Cerebellum (tissue), 4 donors: ENCODE measurements at places on chromosomes 3 and 15. TPM values are rescaled to one million over a fixed set of nuclear protein-coding genes. Genes with fewer than 3 reads are reported as not detected.

Gene CCR3
- total RNA-seq: not detected

Gene SENP8
- 3.0 TPM for total RNA-seq

GRCh38 chr15:35910227-35910626 is 364.3 kb upstream of the DPH6 start:
- no peak for DNase-seq

DNA sequence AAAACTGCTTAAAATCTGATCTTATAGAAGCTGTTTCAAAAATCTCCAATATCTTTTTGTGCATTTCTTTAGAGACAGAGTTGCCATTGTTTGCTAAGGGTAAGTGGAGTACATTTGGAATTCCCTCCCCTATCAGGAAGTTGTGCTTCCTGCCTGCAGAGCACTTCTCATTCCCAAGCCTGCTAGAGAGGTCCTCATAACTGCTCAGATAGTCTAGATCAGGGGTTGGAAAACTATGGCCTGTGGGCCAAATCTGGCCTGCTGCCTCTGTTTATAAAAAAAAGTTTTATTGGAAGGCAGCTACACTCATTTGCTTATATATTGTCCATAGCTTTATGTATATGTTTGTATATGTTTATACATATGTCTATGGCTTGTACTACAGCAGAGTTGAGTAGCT is 333.7 kb upstream of the PROK2 start:
- DNase-seq: no peak

- DNase-seq: no peak
Measured at GRCh38 chr15:29753506-29753905, 68.8 kb downstream of the TJP1 start.

- DNase-seq: no peak
Measured at GRCh38 chr3:2568156-2568555, 469.5 kb downstream of the CNTN4 start.

Gene MFN1
- 95.7 TPM for total RNA-seq

DNA sequence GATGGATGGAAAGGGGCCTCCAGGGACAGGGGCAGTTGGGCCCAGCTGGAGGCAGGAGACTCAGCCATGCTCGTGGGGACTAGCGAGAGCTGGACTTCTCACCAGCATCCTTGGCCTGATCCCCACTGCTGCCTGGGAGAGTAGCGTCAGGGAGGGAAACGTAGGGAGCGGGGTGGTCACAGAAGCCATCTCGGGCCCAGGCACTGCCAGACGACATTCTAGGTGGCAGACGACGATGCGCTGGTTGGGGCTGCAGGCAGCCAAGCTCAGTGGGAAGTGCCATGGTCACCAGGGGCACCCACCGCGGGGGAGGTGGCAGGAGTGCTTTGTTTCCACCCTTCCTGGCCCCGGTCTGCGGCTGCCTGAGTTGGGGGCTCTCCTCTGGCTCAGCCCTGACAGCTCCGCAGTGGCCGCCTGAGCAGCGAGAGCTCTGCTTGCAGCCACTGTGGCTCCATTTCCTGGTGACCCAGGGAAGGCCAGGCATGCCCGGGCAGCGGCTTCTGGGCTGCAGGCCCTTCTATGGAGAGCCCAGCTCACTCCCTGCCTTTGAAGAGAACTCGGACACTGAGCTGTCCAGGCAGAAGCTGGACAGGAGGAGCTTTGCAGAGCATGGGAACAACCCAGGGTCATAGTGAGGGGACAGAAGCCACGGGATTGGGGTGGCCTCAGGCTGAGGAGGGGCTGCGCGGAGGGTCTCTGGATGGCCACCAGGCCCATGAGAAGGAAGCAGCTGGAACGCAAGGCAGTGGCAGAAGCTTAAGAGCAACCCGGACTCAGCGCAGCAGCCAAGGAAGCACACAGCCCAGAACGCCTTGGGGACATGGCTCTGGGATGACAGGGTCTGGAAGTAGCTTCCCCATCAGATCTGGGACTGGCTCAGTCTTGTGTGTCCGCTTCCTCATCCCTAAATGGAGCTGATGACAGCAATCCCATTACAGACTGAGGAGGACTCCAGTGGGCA is 30.8 kb downstream of the KLHL25 start:
- DNase-seq: no peak

- no peak for DNase-seq
Measured at GRCh38 chr3:189529468-189529867, 101.7 kb upstream of the TP63 start.

Gene IL17RD
- total RNA-seq: 29.3 TPM

DNA sequence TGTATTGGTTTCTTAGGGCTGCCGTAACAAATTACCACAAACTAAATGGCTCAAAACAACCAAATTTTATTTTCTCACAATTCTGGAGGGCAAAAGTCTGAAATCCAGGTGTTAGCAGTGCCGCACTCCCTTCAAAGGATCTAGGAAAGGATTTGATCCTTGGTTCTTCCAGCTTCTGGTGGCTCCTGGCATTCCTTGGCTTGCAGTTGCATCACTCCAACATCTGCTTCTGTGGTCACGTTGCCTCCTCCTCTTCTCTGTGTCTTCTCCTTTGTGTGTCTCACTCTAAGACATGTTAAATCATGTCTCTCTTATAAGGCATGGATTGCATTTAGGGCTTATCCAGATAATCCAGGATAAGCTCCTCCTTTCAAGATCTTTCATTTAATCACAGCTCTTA is 262.2 kb downstream of the MEX3B start:
- no peak for DNase-seq

Gene XCR1
- not detected for total RNA-seq

Gene SEMA3F
- total RNA-seq: 8.2 TPM

DNA sequence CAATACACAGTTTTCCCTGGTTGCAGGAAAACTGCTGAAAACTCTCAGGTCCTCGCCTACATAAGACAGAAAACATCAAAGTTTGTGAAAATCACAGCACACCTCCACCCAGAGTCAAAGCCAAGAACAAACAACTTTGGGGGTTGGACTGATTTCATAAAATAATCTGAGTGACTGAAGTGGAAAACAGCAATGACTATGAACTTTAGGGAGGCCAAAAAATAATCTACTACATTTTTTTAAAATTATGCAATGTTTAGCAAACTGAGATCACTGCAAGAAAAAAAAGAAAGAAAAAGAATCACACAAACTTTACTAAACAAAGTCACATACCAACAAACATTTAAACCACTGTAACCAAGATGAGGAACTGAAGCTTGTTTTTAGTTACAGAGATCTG is 15.9 kb upstream of the FOXP1 start:
- no peak for DNase-seq

GRCh38 chr15:88797663-88798339 is 5.4 kb upstream of the ACAN start:
- DNase-seq: no peak

Gene WDR82
- 117 TPM for total RNA-seq

- no peak for DNase-seq
Measured at GRCh38 chr3:45628746-45629145, 34.2 kb downstream of the LIMD1 start.

Gene MAP1A
- total RNA-seq: 31.5 TPM

DNA sequence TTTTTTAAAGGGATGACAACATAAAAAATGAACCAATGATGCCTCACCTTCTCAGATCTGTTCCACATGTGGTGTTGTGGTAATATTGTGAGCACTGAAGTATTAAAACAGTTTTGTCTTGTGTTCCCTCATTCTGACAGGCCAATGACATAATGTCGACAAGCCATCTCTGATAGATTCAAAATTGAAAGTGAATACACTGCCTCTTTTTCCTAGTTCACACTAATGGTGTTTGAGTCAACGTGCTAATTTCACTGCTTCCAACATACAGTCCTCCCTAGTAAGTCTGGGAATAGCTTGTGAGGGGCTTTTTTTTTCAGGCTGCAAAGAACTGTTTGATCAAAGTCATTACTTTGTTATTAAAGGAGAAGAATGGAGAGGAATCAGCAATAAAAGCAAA is 82.8 kb downstream of the ROBO2 start:
- DNase-seq: no peak

Gene FEZF2
- 0.09 TPM for total RNA-seq

DNA sequence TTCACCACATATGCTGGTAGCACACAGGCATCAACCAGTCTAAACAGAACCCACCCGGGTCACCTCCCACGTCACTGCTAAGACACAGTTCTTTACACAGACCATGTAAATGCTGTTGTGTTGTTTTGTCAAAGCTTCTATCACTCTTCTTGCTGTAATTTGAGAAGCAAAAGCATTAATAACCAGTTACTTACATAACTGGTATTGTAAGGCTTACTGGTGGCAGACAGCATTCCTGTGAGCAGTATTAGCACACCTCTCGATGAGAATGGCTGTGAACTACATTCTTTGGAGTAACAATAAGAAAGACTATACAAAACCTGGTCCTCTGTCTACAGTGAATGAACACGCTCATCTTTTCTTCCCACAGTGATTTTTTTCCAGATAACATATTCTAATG is 479.2 kb downstream of the LPP start:
- no peak for DNase-seq

DNA sequence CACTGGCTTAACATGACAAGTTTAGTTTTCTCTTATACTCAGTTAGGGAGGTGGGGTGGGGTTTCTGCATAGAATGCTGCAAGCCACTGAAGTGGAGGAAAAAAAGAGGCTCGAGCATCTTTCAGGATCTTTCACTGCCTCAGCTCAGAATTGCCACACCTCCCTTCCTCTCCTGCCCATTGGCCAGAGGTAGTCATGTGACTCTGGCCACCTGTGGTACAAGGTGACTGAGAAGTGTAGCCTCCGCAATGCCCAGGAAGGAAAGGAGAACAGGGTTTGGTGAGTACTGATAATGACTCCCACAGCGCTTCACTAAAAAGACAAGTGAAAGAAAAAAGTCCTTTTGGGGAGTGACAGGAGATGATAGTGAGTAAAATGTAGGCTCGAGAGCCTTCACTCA is 124.3 kb upstream of the TRIM42 start:
- no peak for DNase-seq

Gene LINGO1
- total RNA-seq: 30.1 TPM

GRCh38 chr15:31476236-31476810 is 149.7 kb downstream of the KLF13 start:
- DNase-seq: no peak

Gene MCTP2
- 0.64 TPM for total RNA-seq

Gene GRM2
- 9.4 TPM for total RNA-seq

- no peak for DNase-seq
Measured at GRCh38 chr15:60017538-60018520, 13.7 kb downstream of the FOXB1 start.

GRCh38 chr15:43913026-43913780 is 86.4 kb downstream of the WDR76 start:
- no peak for DNase-seq

GRCh38 chr3:61674596-61674995 is 113.2 kb downstream of the PTPRG start:
- no peak for DNase-seq

DNA sequence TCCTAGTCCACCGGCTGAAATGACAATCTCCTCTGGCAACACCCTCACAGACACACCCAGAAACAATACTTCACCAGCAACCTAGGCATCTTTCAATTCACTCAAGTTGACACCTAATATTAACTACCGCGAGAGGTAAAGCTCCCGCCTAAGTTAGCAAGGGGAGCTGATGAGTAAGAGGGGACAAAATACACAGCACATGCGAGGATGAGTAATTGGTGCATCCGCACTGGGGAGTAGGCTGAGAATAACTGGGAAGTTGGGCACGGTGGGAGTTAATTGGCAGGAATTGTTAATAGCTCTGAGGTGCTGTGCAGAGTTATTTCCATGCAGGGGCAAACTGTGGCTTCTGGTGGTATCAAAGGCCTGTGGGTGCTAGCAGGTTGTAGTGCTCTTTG is 14.5 kb upstream of the PLD1 start:
- DNase-seq: no peak

GRCh38 chr3:105827959-105828358 is 40.9 kb downstream of the CBLB start:
- DNase-seq: no peak

DNA sequence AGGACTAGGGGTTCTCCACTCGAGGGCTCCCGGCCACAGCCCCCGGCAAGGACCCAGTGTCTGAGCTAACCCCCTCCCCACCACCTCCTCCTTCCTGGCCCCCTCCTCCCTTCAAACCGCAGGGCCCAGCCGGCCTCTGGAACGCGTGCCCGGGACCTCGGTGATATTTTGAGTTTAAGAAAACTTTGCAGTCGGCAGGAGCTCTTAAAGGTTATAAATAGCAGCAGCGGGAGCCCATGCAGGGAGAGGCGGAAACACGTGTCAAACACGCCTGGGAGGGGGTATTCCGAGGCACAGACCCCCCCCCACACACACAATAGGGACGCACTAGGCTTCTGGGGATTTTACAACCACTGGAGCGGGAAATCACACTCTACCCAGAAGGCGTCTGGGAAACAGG is 3.1 kb upstream of the PTH1R start:
- no peak for DNase-seq

DNA sequence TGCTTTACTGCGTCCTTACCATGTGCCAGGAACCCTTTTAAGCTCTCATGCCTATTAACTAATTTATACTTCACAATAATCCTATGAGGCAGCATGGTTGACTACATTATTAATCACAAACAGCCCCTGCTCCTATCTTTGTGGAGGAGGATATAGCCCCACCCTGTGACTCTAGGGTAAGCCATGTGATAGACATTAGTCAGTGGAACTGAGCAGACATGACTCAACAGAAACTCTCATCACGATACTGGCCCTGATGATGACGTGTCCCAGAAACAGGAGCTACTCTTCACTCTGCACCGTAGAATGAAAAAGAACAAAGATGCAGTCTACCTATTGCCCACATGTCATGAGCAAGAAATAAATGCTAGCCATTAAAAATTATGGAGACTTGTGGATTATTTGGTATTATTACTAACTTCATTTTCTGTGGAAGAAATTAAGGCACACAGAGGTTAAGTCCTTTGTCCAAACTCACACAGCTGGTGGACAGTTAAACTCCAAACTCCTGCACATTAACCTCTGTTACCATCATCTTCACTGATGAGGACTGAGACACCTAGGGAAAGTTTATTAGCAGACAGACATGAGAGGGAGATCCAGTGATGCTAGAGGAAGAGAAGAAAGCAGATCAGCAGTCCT is 51.2 kb downstream of the CFAP20DC start:
- DNase-seq: no peak

DNA sequence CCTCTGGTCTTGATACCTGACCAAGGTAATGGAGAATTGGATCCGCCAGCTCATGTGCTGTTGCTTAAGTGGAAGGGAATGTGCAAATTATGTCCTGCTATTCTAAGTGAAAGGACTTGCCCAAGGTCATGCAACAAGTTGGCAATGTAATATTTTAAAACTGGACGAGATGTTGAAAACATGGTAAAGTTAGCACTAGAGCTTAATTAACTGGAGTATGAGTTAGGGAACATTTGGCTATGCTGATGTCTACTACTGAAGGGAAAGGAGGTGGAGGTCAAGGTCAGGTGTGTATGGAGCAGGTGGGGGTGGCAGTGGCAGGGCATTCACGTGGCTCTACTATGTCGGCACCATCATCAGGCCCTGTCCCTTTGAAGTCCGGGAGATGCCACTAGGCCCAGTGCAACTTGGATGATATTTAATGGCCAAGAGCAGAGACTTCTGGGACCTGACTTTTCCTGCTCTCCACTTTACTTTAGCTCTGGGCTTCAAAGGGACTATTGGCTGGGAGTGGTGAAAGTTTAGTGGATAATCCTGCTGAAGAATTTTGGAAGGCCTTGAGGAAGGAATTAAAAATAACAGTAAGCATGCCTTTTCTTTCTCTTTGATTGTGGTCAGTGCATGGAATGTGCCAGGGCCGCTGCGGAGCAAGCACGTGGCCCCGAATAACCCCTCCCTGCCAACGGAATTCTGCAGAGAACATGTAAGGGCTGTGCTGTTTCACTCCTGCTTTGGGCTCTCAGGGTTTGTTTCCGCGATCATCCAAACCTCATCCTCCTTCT is 14.9 kb downstream of the SMAD3 start:
- DNase-seq: no peak

Gene HIGD2B
- total RNA-seq: not detected
